Tibial artery (tissue), 4 donors: ENCODE measurements at places on chromosomes 1 and 21.

DNA sequence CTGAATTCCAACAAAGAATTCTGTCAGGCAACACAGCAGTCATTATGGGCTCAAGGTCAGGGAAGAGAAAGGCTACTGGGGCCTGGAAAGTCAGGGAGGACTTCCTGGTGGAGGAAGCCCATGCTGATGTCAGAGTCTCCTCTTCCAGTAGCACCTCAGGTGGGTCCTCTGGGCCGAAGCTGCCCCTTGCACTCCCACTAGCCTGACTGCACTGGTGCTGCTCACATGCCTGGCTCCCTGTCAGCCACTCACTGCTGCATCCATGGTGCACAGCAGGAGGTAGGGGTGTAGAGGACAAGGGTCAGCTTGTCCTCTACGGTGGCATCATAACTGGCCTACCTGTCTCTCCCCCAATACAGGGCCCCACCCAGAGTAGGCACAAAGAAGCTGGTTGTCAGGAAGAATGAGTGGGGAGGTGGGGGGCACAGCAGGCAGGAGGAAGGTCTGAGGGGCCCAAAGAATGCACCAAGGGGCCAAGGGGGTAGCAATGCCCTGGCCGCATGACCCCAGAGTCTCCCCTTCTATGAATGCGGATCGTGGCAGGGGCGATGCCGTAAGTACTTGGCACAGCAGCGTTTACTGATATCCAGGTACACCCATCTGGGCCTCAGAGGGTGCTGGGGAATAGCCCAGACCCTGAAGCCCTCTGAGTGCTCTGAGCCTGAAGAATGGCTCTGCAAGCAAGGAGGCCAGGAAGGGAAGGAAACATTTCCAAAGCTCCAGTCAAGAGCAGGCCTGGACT lies 80.3 kb downstream of the GLIS1 start:
- no peaks in the 10 kb centered on the region for H3K4me1 ChIP-seq
- no peak for DNase-seq
- H3K27ac ChIP-seq, result no peak overlapping the region
- H3K4me3 ChIP-seq, result no peak overlapping the region

DNA sequence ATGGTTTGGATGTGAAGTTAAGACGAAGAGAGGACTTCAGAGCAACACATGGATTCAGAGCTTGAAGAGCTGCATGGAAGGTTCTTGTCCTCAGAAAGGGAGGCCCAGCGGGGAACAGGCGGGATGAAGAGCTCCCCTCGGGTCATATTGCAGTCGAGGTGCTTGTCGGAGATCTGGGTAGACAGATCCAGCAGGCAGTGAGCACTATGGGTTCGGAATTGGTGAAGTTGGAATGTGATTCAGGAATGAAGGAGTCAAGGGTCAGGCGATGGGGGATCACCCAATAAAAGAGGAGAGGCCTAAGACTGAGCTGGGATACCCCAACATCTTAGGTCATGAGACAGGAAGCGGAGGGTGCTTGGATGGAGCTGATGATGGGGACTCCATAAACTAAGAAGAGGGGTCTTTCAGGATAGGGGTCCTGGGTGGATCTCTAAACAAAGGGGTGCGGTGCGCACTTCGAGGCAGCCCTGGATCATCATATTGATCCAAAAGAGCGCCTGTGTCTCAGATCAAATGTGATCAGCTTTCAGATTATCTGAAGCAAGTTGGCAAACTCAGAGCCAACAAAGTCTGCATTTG lies 176.3 kb upstream of the VAMP3 start:
- DNase-seq, result no peak
- peaks cover 4% of the 10 kb centered on the region for H3K27me3 ChIP-seq
- H3K36me3 ChIP-seq, result no peaks in the 10 kb centered on the region
- H3K4me1 ChIP-seq, result no peaks in the 10 kb centered on the region
- H3K4me3 ChIP-seq, result no peak overlapping the region

- H3K27ac ChIP-seq, result no peak overlapping the region
- H3K36me3 ChIP-seq, result no peaks in the 10 kb centered on the region
- no peaks in the 10 kb centered on the region for H3K4me1 ChIP-seq
- peak; percentile 76 for DNase-seq
- no peaks in the 10 kb centered on the region for H3K27me3 ChIP-seq
- H3K4me3 ChIP-seq, result no peak overlapping the region
These were observed 13.7 kb upstream of the E2F2 start for GRCh38 chr1:23544444-23545389.

GRCh38 chr1:236854605-236854983 lies 59.5 kb downstream of the MTR start:
- no peak overlapping the region for H3K4me3 ChIP-seq
- DNase-seq, result no peak
- no peaks in the 10 kb centered on the region for H3K27me3 ChIP-seq

- H3K27me3 ChIP-seq, result no peaks in the 10 kb centered on the region
- DNase-seq, result peak; percentile 49
- no peaks in the 10 kb centered on the region for H3K4me1 ChIP-seq
- H3K4me3 ChIP-seq, result no peak overlapping the region
- H3K36me3 ChIP-seq, result no peaks in the 10 kb centered on the region
These were observed 186.4 kb upstream of the ZNHIT6 start for GRCh38 chr1:85894651-85895050.

- no peaks in the 10 kb centered on the region for H3K4me1 ChIP-seq
- H3K4me3 ChIP-seq, result no peak overlapping the region
- H3K27ac ChIP-seq, result no peak overlapping the region
- H3K36me3 ChIP-seq, result no peaks in the 10 kb centered on the region
These were observed 20.2 kb downstream of the RERE start for GRCh38 chr1:8797216-8797615.

DNA sequence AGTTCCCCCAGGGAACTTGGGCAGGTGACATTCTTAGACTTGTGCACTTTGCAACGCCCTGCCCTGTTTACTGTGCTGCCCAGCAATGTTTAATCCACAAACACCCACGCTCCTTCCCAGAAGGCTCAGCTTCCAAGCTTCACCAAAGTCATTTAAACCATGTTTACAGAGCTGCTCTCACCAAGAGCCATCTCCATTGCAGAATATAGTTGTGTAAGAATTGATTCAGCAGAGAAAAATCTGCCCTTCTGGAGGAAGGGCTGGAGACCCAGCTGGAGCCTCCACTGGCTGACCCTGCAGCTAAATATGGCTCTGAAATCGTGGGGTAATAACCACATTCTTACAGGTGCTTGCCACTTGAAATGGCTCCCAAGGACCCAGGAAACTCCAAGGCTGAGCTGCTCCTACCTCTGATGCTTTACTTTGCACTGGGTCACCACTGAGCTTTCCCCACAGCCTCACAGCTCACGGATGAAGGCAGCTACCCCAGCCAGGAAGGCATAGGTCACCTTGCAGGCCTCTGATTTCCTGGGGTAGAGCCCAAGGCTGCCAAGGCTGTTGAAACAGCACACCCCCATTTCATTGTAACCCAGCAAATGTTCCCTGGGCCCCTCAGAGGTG lies 8.7 kb downstream of the CAPN2 start:
- peaks cover 25% of the 10 kb centered on the region for H3K4me1 ChIP-seq
- H3K4me3 ChIP-seq, result no peak overlapping the region
- H3K36me3 ChIP-seq, result peaks cover 31% of the 10 kb centered on the region
- no peak for DNase-seq

- no peak for DNase-seq
- no peak overlapping the region for H3K27ac ChIP-seq
- H3K4me1 ChIP-seq, result no peaks in the 10 kb centered on the region
- H3K36me3 ChIP-seq, result no peaks in the 10 kb centered on the region
These were observed 1.9 kb downstream of the VANGL1 start for GRCh38 chr1:115643666-115644065.

DNA sequence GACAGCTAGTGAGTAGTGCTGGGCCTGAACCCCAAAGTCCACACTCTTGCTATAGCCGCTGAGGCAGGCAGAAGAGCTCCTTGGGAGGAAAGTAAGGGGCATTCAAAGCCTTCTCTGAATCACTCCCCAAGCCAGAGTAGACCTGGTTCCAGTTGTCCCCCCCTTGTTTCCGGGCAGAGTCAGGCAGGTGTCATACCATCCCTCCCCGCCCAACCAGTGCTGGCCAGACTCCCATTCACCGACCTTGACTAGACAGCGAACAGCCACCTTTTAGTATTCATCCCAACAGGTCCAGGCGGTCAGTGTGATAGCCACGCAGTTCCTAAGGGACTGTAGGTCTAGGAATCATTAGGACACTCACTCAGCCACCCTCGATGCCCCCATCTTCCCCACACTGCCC lies 11.8 kb downstream of the CHRNB2 start:
- no peak overlapping the region for H3K27ac ChIP-seq
- no peak overlapping the region for H3K4me3 ChIP-seq
- no peaks in the 10 kb centered on the region for H3K27me3 ChIP-seq
- no peaks in the 10 kb centered on the region for H3K4me1 ChIP-seq

GRCh38 chr1:5256793-5257192 lies 602.4 kb downstream of the AJAP1 start:
- DNase-seq, result no peak
- H3K27me3 ChIP-seq, result no peaks in the 10 kb centered on the region
- H3K4me1 ChIP-seq, result no peaks in the 10 kb centered on the region
- no peak overlapping the region for H3K4me3 ChIP-seq
- no peaks in the 10 kb centered on the region for H3K36me3 ChIP-seq
- H3K27ac ChIP-seq, result no peak overlapping the region

- DNase-seq, result no peak
- no peaks in the 10 kb centered on the region for H3K27me3 ChIP-seq
- H3K4me3 ChIP-seq, result no peak overlapping the region
- H3K27ac ChIP-seq, result no peak overlapping the region
These were observed 923.4 kb downstream of the NCAM2 start for GRCh38 chr21:21921410-21922232.

- no peaks in the 10 kb centered on the region for H3K4me1 ChIP-seq
- H3K4me3 ChIP-seq, result no peak overlapping the region
- H3K27ac ChIP-seq, result no peak overlapping the region
- no peak for DNase-seq
- no peaks in the 10 kb centered on the region for H3K36me3 ChIP-seq
- H3K27me3 ChIP-seq, result no peaks in the 10 kb centered on the region
These were observed 149.3 kb downstream of the BRINP3 start for GRCh38 chr1:190328361-190328760.

DNA sequence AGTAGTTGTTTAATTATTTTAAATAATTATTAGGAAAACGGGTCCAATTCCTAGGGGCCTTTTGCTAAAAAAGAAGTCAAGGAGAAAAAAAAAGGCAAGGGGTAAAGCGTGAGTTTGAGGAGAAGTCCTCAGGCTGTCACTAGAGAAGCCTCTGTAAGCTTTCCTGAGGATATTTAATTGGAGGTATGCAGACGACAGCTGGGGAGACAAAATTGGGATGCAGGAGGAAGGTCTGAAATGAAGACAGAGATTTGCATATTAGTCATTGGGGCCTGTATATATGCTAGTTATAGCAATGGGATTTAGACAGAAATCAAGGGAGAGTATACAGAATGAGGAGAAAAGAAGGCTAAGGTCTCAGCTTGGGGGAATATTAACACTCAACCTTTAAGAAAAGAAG lies 8.6 kb downstream of the ATP6V1G3 start:
- H3K36me3 ChIP-seq, result no peaks in the 10 kb centered on the region
- H3K4me3 ChIP-seq, result no peak overlapping the region
- H3K4me1 ChIP-seq, result no peaks in the 10 kb centered on the region

GRCh38 chr1:15420853-15421465 lies 11.3 kb downstream of the EFHD2 start:
- peaks cover 9% of the 10 kb centered on the region for H3K4me1 ChIP-seq
- H3K4me3 ChIP-seq, result no peak overlapping the region
- peaks cover 6% of the 10 kb centered on the region for H3K36me3 ChIP-seq
- H3K27ac ChIP-seq, result no peak overlapping the region
- DNase-seq, result no peak

- no peak overlapping the region for H3K4me3 ChIP-seq
- H3K27ac ChIP-seq, result no peak overlapping the region
- no peaks in the 10 kb centered on the region for H3K27me3 ChIP-seq
- peaks cover 25% of the 10 kb centered on the region for H3K4me1 ChIP-seq
These were observed 29.4 kb upstream of the PRSS38 start for GRCh38 chr1:227785805-227786671.

DNA sequence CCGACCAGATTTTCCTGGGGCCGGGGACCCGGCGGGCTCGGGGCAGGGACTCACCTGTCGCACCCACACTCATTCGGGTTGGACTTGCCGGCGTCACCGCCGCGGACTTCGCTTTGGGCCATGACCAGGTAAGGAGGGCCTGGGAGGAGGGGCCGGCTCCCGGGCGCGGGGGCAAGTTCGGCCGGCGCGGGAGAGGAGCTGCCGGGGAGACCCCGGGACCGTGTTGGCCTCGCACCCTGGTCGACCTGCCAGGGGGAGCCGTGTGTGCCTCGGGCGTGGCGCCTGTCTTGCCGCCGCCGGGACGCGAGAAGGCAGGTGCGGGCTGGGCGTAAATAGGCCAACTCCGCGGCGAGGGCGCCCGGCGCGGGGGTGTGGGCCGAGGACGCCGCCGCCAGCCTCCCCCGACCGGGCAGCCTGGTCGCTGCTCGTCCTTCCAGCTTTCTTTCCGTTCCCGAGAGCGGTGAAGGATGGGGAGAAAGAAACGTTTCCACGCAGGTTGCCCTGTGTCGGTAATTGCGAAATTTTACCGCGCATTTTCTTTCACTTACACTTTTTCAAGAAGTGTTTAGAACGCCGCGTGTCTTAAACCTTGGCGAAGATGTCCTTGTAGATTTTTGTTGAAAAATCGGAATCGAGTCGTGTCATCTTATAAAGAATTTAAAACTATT lies 558 bp downstream of the USP1 start:
- H3K27ac ChIP-seq, result peak overlapping the region; percentile 95
- peaks cover 42% of the 10 kb centered on the region for H3K4me1 ChIP-seq
- peak overlapping the region; percentile 92 for H3K4me3 ChIP-seq
- no peaks in the 10 kb centered on the region for H3K27me3 ChIP-seq
- peaks cover 7% of the 10 kb centered on the region for H3K36me3 ChIP-seq
